ENCODE measurements at places on chromosomes 7 and 10.

DNA sequence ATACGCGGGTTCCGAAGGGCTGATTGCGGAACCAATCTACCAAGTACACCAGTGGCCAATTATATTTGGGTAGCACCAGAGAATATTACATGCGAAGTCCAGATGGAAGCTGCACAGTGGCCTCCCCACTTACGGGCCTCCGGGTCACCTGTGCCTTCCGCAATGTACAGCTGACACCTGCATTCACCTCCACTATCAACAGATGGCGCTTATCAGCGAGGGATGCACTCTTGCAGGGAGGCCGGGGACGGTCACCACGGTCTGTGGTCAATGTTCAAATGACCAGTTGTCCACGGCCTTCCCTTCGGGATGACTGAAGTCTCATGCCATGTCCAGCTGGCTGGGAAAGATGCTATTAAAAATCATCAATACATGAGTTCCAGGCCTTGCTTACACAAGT, 47.6 kb downstream of the SLIT1 start:
- DNase-seq, result no peak

GRCh38 chr7:92292981-92293380, 47.2 kb downstream of the ANKIB1 start:
- no peak for DNase-seq

GRCh38 chr7:41046776-41047175, 656.1 kb downstream of the INHBA start:
- no peak for DNase-seq

DNA sequence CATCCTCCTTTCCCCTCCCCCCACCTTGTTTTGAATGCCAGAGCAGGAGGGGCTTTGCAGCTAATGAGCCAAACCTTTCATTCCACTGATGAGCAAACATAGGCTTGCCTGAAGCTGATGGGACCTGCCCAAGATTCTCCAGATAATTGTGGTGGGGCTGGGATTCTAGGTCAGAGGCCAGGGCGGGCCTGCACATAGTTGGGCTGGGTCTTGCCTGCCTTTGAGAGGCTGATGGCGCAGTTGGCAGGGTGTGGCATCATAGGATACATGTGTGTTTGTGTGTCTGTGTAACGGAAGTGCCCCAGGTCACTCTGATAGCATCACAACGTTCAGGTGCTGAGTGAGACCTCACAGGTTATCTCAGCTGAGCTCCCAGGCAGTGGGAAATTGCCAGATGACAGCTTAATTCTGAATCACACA, 22.9 kb downstream of the BTBD16 start:
- DNase-seq, result no peak

GRCh38 chr10:127364034-127364433, 167.6 kb upstream of the INSYN2A start:
- no peak for DNase-seq
